ENCODE measurements at places on chromosomes 7 and 10.

- no peak for DNase-seq
Measured at GRCh38 chr10:65861249-65861648, 1064.6 kb upstream of the LRRTM3 start.

GRCh38 chr7:116776610-116777289 is 85.6 kb upstream of the CAPZA2 start:
- DNase-seq = peak; percentile 53

DNA sequence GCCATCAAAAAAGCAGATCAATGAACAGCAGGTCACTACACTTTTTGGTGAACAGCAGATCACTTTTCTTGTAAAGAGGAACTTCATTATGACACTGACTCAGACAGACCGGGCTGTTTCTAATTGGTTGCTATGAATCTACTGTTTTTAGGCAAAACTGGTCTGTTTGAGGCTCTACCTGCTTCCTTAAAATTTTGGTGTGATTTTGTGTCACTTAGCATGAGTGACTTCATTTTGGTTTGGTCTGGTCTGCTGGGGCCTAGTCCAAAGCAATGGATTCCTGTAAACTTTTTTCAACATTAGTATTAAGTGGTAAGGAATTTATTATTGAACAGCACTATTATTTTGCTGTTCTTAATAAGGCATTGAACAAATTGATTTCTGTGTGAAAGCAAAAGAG is 41.8 kb upstream of the C10orf71 start:
- DNase-seq = peak; percentile 89

GRCh38 chr10:70981171-70981836 is 92.9 kb upstream of the PCBD1 start:
- no peak for DNase-seq

DNA sequence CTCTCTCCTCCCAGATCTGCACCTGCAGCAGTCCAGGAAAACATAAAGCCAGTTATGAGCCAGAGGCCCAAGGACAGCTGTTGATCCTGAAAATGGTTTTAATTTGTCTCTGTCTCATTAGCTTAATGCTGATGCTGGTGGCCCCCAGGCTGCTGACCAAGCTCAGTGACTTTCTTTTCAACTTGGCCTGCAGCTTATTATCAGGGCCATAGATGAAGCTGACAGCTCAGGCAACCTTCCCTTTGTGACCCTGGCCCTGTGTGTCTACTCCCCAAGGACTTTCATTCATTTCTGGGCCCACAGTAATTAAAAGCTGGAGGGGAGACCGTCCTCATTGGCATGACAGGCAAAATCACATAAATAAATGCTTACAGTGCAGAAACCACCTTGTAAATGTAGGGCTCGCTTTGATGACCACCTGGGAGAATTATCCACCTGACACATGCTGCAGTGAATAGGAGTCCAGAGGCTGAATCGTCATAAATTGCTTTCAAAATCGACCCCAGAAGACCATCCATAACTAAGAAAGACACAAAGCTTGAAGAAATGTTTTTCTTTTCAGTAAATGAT is 138.5 kb downstream of the NPY start:
- DNase-seq = no peak

DNA sequence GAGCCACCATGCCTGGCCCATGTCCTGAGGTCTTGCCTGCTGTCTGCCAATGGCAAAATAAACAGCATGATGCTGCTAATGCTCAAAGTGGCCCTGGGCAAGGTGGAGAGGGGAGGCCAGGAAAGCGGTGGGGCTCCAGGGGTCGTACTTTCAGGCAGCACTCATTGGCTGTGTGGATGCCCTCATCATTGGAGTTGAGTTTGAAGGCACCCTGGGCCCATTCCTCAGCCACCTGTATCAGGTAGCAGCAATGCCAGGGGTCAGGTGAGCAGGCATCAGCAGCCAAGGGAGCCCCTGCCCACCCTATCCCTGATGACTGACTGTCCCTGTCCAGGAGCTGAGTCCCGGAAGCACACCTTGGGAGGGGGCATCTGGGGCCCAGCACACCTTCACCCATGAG is 902.5 kb upstream of the ZNF722 start:
- DNase-seq = no peak

GRCh38 chr10:7901256-7901655 is 83.0 kb downstream of the TAF3 start:
- DNase-seq = no peak

- no peak for DNase-seq
Measured at GRCh38 chr7:25598765-25599164, 370.5 kb upstream of the NPVF start.

- peak; percentile 72 for DNase-seq
Measured at GRCh38 chr7:73451780-73452398, 18.3 kb downstream of the FZD9 start.

GRCh38 chr7:126557271-126557670 is 695.5 kb downstream of the GRM8 start:
- no peak for DNase-seq

GRCh38 chr10:126732868-126733267 is 62.4 kb upstream of the C10orf90 start:
- no peak for DNase-seq

GRCh38 chr7:7607010-7607409 is 33.5 kb upstream of the UMAD1 start:
- DNase-seq = no peak

DNA sequence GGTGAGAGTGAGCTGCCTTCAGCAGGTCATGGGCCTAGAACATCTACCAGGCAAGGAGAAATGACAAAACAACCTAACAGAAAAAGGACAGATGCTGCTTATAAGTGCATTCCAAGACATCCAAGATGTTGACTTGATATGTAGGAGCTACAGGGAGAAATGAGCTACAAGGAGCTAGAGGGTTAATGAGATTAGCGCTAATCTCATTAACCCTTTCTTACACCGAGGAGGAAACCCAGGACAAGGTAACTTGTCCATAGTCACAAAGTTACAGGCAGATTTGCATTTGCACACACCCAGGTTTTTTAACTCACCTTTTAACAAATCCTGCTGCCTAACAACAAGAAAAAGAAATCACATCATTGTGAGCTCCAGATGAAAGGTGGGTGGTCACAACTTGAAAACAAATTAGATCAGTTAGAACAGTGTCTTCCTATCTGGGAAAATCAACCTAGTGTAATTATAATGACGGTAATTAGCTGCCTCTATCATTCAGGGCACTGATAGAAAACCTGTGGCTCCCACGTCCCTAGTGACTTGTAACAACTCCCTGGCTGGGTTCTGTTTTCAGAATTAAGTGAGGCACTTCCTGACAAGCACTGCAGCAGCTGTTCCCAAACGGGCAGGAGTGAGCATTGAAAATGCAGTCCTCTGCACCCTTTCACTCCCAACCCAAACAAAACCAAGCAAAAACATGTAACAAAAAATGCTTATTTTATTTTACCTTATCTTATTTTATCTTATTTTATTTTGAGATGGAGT is 5.7 kb downstream of the KIAA1549 start:
- no peak for DNase-seq

Measured in CD14-positive monocyte (primary cell).